ENCODE measurements at places on chromosomes 6 and 20.

GRCh38 chr6:31620586-31621319 lies at the start of gene PRRC2A:
Gene PRRC2A, plus strand, starts transcription at chr6:31620715. Its CDS starts 2,075 bp downstream, at chr6:31622790.
- peak; percentile 91 for DNase-seq

GRCh38 chr20:8019998-8020247 lies 362 bp upstream of the TMX4 start:
- DNase-seq: no peak

DNA sequence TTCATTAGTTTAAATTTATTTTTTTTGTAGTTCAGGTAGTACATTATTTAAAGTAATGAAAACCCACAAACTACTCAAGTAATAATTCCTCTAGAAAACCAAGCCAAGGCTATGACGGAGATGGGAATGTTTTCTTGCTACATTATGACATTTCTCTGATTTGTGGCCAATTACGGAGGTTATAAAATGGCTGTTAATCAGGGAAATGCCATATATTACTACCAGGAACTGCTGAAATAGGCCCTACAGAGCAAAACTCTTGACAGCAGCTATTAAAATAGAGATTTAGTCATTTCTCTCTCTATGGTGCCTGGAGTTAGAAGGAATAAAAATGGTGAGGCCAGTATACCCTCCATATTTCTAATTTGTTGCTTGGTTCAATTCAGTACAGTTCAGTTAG lies 280.0 kb downstream of the ARHGAP18 start:
- no peak for DNase-seq

GRCh38 chr6:102114402-102114801 lies 720.9 kb downstream of the GRIK2 start:
- peak; percentile 72 for DNase-seq

- DNase-seq: no peak
Observed at GRCh38 chr6:104183816-104184435, 675.8 kb downstream of the HACE1 start.

DNA sequence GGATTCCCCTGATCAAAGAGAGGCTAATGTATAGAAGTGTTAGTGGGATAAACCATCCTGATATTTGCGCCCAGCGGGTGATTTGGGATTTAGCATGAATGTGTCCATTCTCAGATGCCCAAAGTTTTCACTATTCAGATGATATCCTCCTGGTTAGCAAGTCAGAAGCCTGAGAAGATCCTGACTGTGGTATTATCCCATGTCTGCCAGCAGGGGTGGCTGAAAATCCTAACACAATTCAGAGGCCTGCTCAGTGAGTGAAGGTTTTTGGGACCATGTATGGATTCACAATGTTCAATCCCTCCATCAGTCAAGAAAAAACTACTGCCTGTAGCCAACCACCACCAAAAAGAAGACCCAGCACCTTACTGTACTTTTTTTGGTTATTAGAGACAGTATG lies 34.1 kb upstream of the SPACA1 start:
- peak; percentile 20 for DNase-seq

- no peak for DNase-seq
Observed at GRCh38 chr6:37316071-37316470, 37.7 kb upstream of the RNF8 start.

DNA sequence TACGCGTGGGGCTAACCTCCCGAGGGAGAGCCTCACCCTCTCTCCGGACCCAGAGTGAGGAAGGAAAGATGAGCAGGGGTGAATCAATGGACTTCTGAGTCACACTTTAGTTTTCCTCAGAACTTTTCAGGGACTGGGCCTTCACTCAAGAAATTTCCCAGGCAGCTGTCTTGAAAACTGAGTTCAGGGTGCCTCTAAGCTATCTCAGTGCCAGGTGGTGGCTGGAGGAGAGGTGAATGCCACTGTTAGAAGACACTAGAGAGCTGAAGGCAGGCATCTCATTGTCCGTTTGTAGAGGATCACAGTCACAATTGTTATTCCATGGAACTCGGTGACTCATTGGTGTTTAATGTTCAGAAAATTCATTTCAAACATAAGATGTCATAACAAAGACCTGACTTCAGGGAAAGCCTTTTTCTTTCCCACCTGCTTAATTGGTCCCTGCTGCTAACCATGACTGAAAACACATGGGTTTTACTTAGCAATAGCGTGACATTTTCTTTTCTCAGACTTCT lies 5.3 kb upstream of the SERPINB6 start:
- no peak for DNase-seq

GRCh38 chr6:148509800-148510581 lies 167.4 kb downstream of the SASH1 start:
- DNase-seq: no peak

DNA sequence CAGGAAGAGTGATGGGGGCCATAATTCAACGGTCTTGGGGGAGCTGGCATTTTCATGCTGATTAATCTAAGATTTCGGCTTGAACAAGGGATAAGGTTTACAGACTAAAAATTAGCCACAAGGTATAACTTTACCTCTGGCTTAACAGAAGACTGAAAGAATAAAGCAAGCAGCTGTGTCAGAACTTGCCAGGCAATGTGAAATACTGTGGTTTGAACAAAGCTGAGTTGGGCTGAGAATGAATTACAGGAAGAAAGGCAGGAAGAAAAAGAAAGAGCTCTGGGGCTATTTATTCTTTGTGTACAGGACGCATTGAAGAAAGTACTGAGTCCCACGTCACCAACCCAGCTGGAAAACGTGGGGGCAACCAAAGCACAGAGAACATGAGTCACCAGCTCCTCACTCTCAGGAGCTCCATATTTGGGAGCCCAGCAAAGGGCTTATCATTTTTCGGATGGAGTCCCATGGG lies 121.5 kb upstream of the NEDD9 start:
- DNase-seq: no peak

Measured in GM23338 (cell line).